ENCODE measurements at places on chromosomes 2 and 18.

GRCh38 chr18:68839701-68840100 is 41.8 kb downstream of the CCDC102B start:
- DNase-seq: no peak

DNA sequence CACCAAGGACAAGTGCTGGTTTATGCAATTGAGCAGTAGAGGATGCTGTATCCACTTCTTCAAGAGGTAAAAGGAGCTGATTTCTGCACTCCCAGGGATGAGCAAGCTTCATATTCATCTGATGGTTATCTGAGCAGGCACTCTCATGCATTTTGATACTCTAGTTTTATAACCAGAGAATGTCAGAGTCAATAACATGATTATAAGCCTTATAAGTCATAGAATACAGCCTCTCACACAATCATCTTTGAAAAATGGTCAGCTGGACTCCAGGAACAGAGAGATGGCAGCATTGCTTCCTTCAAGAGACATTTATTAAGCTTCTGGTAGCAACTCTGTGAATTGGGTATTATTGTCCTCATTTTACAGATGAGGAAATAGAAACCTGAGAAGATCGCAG is 167.1 kb downstream of the SLC8A1 start:
- DNase-seq: no peak

DNA sequence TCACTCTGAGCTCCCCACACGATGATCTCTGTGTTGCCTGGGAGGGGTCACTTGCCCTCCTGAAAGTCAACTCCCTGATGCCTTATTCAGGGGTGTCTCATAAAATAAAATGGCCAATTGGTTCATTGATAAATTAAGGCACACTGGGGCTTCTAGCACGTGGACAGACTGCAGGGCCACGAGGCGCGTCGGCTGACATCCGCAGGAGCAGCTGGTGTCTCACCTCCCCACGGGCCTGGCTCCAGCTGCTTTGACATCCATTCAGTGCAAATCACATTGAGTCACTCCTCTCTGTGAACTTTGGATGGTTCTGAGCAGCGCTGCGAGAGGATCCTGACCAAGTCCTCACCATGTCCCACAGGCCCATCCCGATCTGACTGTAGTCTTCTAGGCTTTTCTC is 4.6 kb upstream of the ST8SIA3 start:
- DNase-seq: no peak

- no peak for DNase-seq
These were observed 44.2 kb upstream of the MFF start for GRCh38 chr2:227280895-227281294.

- no peak for DNase-seq
These were observed 1268.6 kb downstream of the LRP1B start for GRCh38 chr2:140862181-140862580.

DNA sequence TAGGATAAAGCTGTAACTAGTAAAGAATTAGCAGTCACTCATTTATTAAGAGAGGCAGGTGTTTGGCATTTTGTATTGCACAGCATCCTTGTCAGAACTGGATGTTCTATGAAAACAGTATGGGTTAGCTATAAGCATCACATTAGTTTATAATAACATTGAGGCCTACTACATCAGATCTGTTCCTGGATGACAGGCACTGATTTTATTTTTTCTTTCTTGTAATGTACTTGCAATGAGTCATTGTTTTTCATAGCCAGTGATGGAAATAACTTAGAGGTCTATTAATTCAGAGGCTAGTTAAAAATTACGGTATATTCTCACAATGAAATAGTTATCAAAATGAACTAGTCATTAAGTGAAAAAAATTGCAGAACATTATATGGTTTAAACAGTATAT is 13.0 kb upstream of the RMDN2 start:
- DNase-seq: no peak

DNA sequence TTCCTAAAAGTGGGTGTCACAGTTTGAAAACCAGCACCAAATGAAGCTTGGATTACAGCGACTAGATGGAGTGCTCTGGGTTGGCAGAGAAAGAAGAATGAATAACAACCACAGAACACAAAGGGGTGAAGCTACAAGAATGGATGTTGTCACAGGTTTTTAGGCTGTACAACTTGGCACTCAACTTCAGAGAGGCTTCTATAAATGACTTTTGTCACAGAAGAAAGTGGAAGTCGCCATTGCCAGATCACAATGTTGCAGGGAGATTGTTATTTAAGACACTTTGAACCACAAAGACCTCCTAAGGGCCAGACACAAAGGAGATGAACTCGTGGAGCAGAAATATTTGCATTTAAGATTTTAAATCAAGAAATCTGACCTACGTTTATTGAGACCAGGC is 354.2 kb downstream of the CDH7 start:
- no peak for DNase-seq

Data from GM18507 (cell line).